Lower lobe of right lung (tissue), 2 donors: ENCODE measurements at places on chromosomes 1 and 21. TPM values are rescaled to one million over a fixed set of nuclear protein-coding genes. Genes with fewer than 3 reads are reported as not detected.
A peak's percentile ranks its signal among the peaks of the same experiment; 100 is the strongest.

Gene COL24A1
- total RNA-seq, result 1.1 TPM

Gene AMPD1
- total RNA-seq, result 0.21 TPM

Gene NPR1
- 58.8 TPM for total RNA-seq

GRCh38 chr1:228488125-228488817 lies 1.1 kb downstream of the RNF187 start:
- DNase-seq, result no peak

- peak; percentile 28 for DNase-seq
These were observed 9.6 kb downstream of the COL18A1 start for GRCh38 chr21:45414396-45415187.

- no peak for DNase-seq
These were observed 932 bp upstream of the USP24 start for GRCh38 chr1:55216096-55216495.

GRCh38 chr1:213303286-213303685 lies 252.2 kb downstream of the RPS6KC1 start:
- DNase-seq, result no peak

DNA sequence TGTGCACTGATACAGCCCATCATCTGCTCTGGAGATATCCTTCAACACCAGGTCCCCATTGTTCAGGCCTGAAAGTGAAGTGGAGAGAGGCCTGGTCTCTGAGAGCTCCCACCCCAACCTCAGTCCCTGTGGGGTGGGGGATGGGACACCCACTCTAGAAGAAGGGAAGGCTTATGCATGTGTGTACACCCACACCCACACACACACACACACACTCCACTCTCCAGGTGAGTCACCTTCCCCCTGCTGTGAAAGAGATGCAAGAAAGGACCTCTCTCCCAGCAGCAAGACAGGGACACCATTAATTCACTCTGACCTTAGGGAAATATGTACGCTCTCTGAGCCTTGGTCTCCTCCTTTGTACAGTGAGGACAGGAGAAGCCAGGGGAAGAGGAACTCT lies 5.9 kb downstream of the VSIG8 start:
- DNase-seq, result no peak

GRCh38 chr1:225004396-225004795 lies 74.9 kb downstream of the DNAH14 start:
- no peak for DNase-seq
